MM.1S (cell line): ENCODE measurements at places on chromosomes 1 and 21.

GRCh38 chr1:13807209-13807608 lies 107.2 kb downstream of the PRDM2 start:
- DNase-seq = no peak

DNA sequence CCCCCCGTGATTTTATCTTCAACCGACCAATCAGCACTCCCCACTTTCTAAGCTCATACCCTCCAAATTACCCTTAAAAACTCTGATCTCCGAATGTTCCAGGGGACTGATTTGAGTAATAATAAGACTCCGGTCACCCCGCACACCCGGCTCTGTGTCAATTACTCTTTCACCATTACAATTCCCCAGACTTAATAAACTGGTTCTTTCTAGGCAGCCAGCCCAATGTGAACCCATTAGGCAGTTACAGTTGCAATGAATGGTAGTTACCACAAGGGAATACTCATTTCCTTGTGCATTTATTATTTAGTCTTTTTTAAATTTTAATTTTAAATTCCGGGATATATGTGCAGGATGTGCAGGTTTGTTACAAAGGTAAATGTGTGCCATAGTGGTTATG lies 177.9 kb downstream of the HFM1 start:
- no peak for DNase-seq

DNA sequence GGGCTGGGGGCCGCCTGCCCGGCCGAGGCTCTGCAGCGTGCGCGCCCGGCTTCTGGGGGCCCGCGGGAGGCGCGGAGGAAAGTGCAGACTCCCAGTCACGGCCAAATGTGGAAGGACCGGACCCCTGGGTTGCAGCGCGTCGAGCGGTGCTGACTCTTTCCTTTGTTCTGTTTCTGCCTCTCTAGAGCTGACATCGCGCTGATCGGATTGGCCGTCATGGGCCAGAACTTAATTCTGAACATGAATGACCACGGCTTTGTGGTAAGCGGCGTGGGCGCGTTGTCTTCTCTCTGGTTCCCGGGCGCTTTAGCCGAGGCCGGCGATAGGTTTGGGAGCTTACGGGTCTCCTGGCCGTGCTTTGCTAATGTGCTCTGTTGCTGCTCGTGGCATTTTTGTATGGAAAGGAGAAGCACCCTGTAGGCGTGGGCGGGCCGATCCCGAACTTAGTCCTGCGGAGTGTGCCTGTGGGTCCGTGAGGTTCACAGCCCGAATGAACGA lies 629 bp downstream of the PGD start:
- DNase-seq = no peak

DNA sequence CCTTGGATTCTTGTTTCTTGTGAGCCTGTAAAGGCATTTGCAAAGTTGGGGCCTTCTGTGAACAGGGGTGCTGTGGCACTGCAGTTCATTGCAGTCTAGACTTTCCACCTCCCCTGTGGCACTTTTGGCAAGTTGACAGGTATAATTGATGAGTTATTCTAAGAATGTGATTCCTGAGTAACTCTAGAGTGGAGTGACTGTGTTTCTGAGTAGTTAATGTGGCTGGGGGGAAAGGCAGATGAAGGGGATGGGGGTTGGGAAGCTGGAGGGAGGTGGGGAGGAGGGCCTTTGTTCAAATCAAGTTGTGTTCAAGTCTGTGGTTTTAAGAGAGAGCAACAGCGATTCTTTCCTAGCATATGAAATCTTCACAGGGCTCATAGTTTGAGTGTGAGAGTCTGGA lies 32.9 kb downstream of the PBX1 start:
- DNase-seq = no peak

DNA sequence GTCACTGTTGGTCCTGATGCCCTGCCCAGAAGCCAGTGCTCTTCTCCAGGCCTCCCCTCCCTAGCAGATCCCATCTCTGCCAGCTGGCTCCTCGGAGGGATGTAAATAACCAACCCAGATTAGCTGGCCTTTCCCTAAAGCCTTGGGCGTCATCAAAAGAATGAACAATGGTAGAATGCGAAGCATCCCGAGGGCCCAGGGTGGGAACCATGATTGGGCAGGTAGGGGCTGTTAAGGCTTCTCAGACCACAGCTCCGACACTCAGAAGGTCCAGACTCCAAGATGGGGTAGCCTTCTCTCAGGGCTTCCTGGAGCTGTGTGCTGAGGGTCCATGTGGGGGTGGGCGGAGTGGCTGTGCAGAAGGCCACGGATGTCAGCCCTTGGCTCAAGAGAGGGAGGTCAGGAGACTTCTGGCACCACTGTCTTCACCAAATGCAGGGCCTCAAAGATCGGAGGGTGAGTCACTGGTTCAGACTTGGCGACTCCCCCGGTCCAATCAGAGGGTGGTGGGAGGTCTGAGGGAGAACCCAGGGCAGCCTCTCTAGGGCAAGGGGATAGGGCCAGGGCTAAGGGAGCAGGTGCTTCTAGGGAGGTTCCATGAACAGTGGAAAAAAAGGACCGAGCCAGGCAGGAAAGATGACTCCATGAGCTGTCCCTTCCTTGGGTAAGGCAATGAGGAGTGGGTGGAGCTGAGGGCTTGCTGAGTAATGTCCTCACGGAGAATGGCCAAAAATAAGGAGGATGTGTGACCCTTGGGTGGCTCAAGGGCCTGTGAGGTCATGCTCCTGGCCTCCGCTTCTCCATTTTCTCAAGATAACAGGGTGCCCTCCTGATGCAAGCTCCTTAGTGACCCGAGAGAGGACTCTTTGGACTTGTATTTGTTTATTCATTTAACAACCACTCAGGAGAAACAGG lies 58.4 kb upstream of the EPS8L3 start:
- no peak for DNase-seq

DNA sequence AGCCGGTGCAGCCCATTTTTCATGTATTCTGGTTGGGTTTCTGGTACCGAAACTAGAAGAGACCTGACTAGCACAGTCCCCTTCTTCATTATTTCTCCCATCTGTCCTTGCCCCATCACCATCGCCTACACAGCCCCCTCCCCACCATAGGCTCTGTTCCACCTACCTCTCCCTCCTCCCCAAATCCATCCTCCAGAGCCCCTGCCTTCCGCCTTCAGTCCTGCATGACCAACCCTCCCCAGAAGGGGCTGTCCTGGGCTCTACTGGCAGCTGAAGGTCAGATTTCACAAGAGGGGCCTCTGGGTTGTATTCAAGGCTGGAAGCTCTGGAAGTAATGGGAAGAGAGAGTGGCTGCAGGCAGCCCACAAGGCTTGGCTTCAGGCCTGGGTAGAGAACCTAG lies 55.2 kb downstream of the SDC3 start:
- no peak for DNase-seq

DNA sequence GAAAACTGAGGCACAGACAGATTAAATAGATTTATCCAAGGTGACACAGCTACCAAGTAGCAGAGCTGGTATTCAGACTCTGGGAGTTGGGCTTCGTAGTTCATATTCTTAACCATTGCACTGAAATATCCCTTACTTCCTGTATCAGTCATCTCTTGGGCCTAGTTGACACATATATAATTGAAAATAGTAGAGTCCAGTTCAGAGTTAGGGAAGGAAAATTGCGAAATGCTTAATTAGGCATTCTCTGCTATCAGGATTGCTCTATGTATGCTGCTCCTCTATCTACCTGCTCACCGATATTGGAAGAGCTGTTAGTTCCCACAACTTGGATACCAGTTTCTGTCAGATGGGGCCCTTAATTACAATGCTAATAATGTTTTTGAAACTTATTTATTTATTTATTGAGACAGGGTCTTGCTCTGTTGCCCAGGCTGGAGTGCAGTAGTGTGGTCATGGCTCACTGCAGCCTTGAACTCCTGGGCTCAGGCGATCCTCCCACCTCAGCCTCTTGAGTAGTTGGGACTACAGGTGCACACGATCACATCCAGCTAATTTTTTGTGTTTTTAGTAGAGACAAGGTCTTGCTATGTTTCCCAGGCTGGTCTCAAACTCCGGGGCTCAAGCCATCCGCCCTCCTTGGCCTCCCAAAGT lies 8.2 kb downstream of the RCOR3 start:
- no peak for DNase-seq

DNA sequence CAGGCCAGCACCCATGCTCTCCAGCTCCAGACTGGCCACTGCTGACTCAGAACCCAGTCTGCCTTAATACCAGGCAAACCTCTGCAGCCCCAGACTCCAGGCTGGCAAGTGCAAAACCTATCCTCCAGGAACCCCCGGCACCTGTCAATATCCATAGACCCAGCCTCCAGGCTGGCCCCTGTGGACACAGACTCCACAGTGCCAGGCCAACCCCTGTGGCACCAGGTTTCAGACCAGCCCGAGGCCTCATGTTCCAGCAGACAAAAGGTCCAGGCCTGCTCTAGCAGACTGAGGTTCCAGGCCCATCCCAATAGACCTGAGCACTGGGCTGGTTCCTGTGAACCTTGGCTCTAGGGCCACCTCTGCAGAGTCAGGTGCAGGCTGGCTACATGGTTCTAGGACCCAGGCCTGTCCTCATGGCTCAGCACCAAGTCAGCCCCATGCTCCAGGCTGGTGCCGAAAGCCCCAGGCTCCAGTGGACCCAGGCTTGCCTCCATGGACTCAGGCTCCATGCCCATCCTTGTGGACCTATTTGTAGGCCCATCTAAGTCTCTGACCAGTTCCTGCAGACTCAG lies 118.2 kb downstream of the WDR3 start:
- DNase-seq = no peak

DNA sequence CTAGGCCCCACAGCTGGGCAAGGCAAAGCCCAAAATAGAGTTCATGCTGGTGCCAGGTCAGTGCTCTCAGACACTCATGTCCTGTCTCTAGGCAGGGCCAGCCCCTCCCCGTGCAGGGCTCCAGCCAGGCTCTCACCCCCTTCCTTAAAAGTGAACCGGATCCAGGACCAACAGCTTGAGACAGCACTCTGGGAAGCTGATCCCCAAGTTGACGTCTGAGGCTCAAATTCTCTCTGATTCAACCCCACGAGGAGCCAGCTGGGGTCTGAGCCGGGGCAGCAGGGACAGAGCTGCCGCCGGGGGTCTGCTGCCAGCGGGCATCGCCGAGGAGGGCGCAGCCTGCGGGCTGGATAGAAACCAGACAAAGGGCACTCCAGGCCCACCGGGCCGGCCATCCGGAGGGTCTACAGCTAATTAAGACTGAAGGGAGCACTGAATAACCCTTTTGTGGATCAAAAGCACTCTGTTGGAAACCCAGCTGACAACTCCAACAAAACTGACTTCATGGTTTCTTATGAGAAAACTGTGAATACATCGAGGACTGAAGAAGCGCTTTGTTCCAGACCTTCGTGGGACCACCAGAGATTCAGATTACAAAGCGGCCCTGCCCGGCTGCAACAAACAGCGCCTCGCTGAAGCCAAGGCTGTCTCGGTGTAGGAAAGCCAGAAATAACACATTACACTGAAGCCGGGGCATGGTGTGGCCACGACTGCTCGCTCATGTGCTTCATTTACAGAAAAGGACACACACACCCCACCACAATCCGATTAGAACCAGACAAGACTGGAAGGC lies 95.8 kb downstream of the PSMG1 start:
- DNase-seq = no peak
